Stimulated activated CD4-positive, alpha-beta T cell treated with anti-CD3 and anti-CD28 coated beads, Interleukin-2, amount 100 ng/mL, for 4 hours (primary cell): ENCODE measurements at places on chromosomes 1 and 21.

DNA sequence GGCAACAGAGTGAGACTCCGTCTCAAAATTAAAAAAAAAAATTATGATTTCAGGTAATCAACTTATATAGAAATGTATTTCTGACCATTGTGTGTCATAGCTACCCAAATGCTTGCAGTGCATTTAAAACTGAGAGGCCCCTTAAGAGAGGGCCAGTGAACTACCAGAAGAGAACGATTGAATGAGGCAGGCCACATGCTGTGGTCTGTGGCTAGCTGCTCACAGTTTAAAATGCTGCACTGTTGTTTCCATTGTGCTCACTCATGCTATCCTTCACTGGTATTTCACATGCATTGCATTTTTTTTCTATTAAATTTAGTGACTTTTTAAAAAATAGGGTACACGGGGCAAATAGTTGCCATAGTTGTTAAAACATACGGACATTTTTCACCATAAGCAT, 26.0 kb downstream of the CHML start:
- no peak for DNase-seq

DNA sequence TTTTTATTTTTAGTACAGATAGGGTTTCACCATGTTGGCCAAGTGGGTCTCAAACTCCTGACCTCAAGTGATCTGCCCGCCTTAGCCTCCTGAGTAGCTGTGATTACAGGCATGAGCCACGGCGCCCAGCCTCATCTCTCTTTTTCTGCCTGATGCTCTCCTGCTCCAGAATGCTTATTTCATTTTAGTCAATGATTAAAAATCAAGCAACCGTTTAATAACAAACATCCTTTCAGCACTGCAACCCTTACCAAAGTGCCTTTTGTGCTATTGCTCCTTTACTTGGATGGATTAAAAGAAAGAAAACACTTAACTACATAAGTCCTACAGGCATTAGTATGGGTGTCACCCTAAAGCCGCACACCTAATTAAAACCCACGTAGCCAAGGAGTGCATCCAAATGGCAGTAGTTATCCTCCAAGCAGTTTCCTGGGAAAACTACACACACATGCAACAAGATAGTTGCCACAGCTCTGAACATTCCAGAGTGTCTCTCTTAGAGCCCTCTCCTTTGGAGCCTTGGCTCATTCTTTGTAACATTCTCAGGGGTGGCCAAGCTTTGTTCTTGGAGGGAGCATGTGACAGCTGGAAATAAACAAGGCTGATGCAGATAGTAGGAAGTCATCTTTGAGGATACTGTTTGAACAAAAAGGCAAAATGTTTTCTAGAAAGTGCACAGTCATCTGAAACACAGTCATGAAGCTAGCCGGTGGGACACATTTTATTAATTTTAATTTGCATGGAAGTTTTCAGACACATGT, 51.2 kb downstream of the KCNJ15 start:
- DNase-seq = no peak

- DNase-seq = no peak
Observed at GRCh38 chr21:42269386-42269785, 45.8 kb downstream of the TFF3 start.

- DNase-seq = no peak
Observed at GRCh38 chr1:108114033-108114599, 86.0 kb downstream of the SLC25A24 start.

DNA sequence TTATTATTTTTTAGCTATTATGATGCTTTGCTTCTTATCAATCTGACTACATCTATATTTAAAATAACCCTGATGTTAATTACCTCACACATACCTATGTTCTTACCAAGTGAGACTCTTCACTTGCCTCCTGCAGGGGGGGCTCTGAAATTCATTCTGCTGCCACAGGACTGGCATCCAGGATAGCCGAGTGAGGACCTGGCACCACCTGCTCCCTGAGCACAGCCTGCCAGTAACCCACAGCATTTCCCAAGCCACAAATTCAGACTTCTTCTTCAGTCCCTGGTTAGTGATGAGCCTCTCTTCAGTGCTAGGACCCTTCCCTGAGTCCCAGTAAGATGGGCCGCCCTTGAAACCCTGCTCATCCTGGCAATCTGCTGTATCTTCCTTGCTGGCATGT, 296.5 kb upstream of the PLXNA2 start:
- no peak for DNase-seq

GRCh38 chr1:79929356-79929755, 922.8 kb upstream of the ADGRL4 start:
- no peak for DNase-seq

DNA sequence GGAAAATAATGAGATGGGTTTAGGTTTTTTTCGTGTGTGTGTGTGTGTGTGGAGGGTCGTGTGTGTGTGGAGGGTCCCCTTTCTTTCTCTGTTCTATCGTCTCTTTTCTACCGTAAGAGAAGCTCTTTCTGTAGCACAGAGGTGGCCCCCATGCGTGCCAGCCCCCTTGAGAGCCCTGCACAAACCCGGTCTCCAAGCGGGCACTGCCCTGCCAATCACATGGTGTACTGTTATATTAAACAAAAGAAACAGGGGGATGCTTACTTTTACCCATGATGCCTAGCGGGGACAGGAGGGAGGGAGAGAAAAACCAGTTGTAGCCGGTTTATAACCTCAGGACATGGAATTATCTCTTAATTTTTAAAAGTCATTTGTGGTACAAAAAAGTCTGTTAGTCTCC, 41.0 kb downstream of the GATAD2B start:
- no peak for DNase-seq

GRCh38 chr1:210907251-210907805, 226.6 kb downstream of the KCNH1 start:
- no peak for DNase-seq

GRCh38 chr1:2288311-2288710, 60.2 kb downstream of the SKI start:
- DNase-seq = no peak

GRCh38 chr1:113608399-113608798, 150.9 kb downstream of the PHTF1 start:
- DNase-seq = no peak

DNA sequence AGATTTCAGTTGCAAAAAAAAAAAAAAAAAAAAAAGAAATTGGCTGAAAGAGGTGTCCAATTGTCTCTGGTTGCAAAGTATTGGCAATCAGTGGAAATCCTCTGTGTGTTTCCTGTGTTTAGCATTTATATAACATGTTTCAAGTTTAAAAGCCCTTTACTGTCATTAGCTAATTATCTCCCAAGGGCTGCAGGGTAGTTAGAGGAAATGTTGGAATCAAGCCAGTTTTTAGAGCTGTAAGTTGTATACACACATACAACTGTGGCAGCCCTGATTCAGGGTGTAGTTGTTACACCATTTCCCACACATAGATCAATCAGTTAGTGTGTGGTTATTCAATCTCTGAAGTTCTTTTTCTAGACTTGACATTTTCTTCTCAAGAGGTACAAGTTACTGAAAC, 8.9 kb upstream of the ZNF326 start:
- no peak for DNase-seq

DNA sequence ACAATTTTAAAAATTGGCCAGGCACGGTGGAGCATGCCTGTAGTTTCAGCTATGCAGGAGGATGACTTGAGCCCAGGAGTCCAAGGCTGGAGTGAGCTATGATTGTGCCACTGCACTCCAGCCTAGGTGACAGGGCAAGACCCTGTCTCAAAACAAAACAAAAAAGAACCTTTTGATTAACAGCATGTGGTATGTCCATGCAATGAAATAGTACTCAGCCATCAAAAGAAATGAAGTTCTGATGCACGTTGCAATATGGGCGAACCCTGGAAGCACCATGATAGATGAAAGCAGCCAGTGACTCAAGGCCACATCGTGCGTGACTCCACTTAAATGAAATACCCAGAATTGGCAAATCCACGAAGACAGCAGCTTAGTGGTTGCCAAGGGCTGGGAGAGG, 47.5 kb downstream of the FBXO2 start:
- DNase-seq = no peak

- no peak for DNase-seq
Observed at GRCh38 chr21:42585881-42586280, 67.5 kb upstream of the PDE9A start.

DNA sequence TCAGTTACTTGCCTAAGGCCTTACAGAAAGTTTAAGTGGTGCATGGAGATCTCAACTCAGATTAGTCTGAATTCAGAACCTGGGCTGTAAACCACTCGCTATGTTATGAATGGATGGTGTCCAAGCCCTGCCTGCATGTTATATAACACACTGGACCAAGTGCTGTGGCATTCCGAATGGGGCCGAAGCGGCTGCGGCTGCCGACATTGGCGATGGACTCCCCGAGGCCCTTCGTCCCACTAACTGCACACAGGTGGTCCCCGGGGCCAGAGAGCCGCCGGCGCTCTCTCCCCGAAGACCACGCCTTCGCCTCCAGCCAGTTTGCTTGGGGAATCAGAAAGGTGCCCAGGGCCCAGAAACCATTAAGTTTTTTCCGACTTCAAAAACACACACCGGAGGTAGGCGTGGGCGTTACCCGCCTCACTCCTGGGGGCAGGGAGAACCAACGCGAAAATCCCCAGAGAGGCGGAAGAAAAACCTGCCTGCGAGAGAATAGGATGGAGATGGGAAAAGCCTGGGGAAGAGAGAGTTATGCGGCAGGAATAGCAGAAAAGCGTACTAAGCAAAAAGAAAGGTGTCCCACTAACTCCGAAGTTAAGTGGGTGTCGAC, 579 bp upstream of the TENT5C start:
- DNase-seq = no peak

- DNase-seq = peak; percentile 9
Observed at GRCh38 chr1:4027492-4028138, 127.5 kb upstream of the C1orf174 start.

- no peak for DNase-seq
Observed at GRCh38 chr1:223429821-223430220, 36.6 kb downstream of the CCDC185 start.

- no peak for DNase-seq
Observed at GRCh38 chr1:179142889-179143299, 61.0 kb downstream of the TOR3A start.

DNA sequence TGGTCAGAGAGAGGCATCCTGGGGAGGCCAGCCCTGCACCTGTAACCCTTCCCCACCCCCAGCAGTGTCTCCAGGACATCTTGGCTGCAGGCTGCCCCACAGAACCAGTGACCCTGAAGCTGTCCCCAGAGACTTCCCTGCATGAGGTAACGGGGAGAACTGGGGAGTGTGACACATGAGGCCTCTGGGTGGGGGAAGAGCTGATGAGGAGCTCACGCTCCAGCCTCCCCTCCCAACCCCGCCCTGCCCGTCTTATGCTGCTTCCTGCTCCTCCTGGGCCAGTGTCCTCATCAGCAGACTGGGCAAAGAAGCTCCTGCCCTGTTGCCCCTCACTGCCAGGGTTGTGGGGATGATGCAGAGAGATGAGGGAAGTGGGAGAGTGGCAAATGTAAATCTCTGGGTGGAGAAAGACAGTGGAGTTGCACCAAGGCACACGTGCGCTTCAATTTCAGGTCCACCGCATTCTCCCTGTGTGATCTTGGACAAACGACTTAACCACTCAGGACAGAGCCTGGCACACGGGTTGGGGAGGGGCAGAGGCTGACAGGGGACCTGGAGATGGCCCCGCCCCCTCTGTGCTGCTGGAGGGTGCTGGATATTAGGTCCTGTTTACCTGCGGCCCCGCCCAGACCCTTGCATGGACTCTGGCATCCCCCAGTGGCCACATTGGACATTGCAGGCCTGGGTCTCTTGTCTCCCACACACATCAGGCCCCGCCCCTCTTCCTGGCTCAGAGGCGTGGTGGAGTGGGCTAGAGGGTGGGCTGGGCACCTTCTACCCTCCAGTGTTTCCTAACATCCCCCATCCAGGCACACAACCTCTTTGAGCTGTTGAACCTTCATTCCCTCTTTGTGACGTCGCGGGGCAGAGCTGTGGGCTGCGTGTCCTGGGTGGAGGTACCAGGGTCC, 12.3 kb downstream of the CLCNKB start:
- DNase-seq = peak; percentile 83

GRCh38 chr1:234849832-234850231, 239.9 kb upstream of the IRF2BP2 start:
- DNase-seq = no peak

DNA sequence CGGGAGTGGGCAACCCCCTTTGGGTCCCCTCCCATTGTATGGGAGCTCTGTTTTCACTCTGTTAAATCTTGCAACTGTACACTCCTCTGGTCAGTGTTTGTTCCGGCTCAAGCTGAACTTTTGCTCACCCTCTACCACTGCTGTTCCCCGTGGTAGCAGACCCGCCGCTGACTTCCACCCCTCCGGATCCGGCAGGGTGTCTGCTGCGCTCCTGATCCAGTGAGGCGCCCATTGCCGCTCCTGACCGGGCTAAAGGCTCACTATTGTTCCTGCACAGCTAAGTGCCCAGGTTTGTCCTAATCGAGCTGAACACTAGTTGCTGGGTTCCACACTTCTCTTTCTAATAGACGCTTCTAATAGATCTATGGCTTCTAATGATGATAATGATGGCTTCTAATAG, 488.6 kb downstream of the MRPL39 start:
- no peak for DNase-seq

GRCh38 chr1:86421601-86422280, 2.2 kb upstream of the CLCA2 start:
- no peak for DNase-seq
